Stromal cell of bone marrow (primary cell): ENCODE measurements at places on chromosomes 12 and 14.

GRCh38 chr12:90102957-90103652 is 394.5 kb upstream of the ATP2B1 start:
- DNase-seq: peak; percentile 24

GRCh38 chr14:98704441-98704840 is 567.6 kb downstream of the BCL11B start:
- no peak for DNase-seq

DNA sequence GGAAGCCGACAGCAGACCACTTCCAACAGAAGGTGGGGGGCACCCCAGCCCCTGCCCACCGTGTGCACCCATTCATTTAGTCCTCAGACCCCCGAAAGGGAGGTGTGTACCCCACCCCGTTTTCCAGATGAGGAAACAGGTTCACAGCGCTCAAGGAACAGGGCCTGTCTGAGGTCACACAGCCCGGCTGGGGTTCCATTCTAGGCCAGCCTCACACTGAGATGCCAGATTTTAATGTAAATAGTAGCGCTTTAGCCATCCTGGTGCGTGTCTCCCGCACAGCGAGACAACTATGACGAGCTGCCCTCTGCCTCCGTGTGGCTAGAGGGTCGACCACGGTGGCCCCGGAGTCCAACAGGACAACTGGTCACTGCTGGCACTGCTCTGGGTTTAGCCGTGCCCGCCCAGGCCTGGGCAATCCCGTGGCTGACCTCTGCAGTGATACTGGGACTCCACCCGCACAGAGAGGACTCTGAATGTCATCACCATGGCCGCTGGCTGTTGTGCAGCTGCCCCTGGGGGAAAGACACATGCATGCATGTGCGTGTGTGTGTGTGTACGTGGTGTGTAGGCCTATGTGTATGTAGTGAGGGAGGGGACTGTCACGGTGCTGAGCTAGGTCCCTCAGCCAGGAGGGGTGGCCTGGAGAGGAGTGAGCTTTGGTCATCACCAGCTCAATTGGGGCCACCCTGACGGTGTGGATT is 31.6 kb downstream of the BEGAIN start:
- no peak for DNase-seq

- DNase-seq: no peak
These were observed 606.3 kb upstream of the LRFN5 start for GRCh38 chr14:41000350-41000749.

DNA sequence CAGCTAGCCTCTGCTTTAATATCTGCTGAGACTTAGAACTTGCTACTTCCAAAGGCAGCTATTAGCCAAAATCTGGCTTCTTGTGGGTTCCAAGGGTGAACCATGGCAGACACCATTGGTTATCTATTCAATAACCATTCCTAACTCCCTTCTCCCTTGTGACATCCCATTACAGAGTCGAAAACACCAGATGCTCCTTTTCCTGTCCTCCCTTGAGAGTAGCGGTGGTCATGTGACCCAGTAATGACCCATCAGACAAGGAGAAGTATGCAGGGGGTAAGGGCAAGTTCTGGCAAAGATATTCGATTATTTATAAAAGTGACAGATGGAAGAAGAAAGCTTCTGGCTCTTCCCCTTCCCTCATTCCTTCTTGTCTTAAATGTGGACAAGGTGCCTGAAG is 20.1 kb downstream of the TGFB3 start:
- no peak for DNase-seq

DNA sequence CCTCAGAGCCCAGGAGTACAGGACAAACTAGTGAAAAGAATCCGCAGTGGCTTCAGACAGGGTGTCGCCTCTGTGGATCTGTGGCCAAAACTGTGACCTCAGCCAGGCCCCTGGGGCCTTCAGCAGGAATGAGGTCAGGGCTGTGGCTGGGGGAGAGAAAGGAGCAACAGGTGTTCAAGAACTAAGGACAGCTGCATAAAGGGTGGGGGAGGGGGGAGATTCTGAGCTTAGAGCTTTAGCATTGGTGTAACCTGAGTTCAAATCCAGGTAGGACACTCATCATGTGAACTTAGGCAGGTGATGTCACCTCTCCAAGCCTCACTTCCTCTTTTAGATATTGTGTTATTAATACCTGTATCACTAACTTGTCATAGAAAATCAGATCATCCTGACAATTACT is 40.9 kb upstream of the CORO1C start:
- no peak for DNase-seq

- DNase-seq: no peak
These were observed 66.3 kb upstream of the EEA1 start for GRCh38 chr12:92995258-92995903.

- no peak for DNase-seq
These were observed 139.0 kb downstream of the BCL11B start for GRCh38 chr14:99132821-99133635.

DNA sequence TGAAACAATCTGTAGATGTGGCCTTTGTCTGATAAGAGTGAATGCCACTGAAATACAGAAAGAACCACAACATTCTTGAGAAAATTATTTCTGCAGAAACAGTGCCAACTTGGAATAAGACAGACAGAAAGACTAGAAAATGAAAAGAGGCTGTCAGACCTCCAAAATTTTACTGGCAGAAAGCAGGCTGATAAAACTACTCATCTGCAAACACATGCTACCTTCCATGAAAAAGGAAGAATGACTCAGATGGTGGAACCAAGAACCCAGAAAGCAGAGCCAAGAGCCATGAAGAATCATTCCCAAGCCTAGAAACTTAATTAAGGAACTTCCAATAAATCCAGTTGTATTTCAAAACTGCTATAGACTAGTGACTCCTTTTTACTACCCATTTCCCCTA is 31.9 kb upstream of the OSBPL8 start:
- peak; percentile 68 for DNase-seq

DNA sequence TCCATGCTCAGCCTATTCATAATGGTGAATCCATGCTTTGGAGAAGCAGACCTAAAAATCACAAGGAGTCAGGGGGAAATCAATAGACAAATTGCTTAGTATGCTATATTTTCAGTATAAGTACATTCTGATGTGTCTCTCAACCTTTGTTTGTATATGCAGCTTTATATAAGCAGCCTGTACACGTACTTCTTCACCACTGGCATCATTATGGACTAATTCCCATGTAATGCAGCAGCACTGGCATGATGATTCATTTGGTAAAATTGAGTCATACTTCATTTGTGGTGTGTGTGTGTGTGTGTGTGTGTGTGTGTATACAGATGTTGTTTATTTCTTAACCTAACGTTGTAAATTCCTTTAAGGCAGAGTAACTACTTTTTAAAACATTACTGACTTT is 10.9 kb downstream of the DCP1B start:
- DNase-seq: peak; percentile 80

DNA sequence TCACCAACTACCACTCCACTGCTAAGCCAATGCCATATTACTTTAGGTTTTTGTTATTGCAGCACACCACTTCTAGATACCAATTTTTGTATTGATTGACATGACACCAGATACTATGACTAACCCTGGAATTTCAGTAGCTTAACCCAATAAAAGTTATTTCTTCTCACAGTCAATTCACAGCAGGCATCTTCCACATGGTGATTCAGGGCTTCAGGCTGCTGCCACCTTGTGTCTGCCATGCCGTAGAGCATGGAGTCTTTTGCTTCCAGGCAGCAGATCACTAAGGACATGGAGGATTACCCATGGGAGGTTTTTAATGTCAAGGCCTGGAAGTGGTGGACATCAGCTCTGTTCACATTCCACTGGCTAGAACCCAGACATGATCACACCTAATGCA is 56.4 kb upstream of the LTA4H start:
- no peak for DNase-seq

GRCh38 chr12:91129662-91130362 is 18.5 kb upstream of the LUM start:
- DNase-seq: no peak

GRCh38 chr12:39294715-39295114 is 148.2 kb downstream of the KIF21A start:
- DNase-seq: no peak

DNA sequence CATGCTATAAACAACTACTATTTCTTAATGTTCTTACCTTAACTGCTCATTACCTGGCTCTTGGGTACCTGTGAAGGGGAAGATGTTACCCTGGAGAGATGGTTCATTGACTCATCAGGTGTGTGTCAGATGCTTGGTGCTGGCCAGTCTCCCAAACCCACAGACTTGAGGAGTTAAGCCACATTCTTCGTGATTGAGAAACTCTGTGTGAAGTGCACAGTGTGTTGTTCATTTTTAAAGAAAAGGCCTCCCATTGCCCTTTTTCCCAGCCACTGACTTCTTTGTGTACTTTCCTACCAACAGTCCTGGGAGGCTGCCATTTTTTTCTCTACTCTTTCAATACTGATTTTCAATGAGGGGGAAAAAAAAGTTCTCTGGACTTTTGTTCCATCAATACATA is 3.2 kb downstream of the MGST1 start:
- DNase-seq: peak; percentile 87

DNA sequence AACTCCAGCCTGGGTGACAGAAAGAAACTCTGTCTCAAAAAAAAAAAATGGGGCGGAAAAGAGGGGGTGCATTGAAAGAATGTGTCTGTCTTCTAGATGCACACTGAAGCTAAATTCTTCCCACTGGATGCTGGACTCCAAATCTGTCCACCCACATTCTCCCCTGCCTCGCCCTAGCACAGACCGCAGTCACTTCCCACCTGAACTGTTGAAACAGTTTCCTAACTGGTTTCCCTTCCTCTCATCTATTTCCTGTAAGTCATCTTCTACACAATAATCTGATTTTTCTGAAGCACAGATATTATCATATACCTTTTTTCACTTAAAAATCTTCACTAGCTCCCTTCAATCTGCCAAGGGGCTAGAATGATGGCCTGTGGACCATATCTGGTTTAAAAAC is 1.5 kb upstream of the HCAR1 start:
- DNase-seq: no peak

DNA sequence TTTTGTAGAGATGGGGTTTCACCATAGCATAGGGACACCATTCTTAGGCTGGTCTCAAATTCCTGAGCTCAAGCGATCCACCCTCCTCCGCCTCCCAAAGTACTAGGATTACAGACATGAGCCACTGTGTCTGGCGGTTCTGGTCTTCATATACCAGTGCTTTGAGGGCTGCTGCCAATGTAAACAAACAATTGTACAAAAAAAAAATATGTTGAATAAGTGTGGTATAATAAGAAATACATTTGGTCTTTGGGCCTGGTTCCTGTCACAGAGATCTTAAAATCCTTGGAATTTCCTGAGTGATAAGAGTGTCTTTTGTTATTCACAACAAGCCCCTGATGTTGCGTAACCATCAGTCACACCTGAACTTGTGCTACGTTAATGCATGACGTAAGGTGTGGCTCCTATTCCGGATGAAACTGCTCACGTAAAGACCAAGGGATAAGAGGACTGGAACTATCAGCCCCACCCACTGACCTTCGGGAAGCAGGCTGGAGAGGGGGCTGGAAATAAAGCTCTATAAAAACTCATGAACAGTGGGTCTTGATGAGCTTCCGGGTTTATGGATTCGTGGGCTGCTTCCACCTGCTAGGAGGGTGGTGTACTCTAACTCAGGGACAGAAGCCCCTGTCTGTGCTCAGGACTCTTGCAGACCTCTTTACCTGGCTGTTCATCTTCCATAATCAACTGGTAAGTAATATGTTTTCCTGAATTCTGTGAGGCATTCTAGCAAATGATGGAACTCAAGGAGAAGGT is 16.5 kb upstream of the RIMKLB start:
- no peak for DNase-seq

- no peak for DNase-seq
These were observed 5.5 kb upstream of the CCDC175 start for GRCh38 chr14:59582161-59582560.

GRCh38 chr12:122850695-122851350 is 15.6 kb downstream of the HIP1R start:
- DNase-seq: no peak

GRCh38 chr12:51694146-51694545 is 103.1 kb downstream of the SCN8A start:
- no peak for DNase-seq

DNA sequence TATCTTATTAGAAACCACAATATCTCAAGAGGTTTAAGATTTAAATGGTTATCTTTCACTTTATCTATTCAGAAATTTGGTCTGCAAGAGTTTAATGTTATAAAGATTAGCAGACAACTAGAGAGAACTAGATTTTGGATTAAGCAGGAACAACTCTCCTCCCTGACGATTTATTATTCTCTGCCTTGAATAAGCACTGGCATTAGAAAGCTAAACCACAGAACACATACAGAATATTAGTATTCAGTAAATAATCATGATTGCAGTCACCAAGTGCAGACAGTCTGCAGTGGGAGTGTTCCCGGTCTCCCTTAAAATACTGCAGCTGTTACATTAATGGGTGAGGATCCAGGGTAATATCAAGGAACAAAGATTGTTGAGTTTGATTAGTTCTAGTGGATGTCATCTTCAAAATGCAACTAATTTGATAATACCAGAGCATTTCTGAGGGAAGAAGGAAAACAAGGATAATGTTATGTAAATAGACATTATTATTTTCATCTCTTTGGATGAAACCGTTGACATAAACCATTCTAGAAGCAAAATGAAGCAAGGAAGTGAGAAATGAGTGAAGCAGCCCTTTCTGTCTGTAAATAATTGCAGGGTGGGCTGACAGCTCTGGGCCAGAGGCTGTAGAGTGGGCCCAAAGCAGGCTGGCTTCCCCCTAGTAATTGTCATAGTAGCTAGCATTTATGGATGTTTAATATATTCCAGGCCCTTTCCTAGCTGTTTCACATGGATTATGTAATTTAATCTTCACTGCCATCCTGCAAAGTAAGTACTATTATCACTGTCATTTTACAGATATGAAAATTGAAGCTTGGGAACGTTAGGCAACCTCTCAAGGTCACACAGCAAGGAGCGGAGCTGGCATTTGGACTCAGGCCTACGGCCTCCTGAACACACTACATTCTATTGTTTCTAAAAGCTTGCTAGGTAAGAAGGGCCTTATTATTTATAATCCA is 79.4 kb downstream of the DYRK2 start:
- DNase-seq: no peak

- no peak for DNase-seq
These were observed 121.0 kb downstream of the SCARB1 start for GRCh38 chr12:124742678-124743077.

DNA sequence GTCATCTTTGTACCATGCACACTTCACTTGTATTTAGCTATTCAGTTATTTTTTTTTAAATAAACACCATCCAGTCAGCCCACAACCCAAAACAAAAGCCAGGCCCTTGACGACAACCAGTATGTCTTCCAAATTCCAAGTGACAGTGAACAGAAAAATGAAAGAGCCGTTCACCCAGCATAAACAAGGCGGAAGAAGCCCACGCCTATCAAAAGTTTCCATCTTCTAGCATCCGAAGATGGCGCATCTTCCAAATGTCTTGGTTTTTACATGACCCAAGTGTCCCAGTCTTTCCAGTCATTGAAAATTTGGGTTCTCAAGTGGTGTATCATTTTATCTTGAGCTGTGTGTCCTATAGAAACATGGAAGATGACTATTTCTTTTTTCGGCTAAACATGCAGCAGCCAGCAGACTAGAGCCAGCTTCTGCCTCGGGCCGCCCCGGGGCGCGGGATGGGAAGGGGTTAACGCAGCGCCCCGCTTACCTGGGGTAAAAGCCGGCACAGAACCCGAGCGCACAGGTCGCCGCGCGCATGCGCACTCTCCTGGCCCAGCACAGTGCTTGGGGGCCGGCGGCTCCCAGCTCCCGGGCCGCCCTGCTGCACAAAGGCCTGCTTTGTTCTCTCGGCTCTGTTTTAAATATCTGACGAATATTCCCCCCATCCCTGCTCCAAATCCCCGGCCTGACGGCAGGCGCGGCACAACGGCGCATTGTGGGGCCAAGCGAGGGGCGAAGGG is 164.8 kb downstream of the ZFP36L1 start:
- no peak for DNase-seq
